ENCODE measurements at places on chromosomes 1 and 21.
A peak's percentile ranks its signal among the peaks of the same experiment; 100 is the strongest.

GRCh38 chr1:160935527-160936258 is 18.9 kb downstream of the ITLN2 start:
- no peak for DNase-seq

DNA sequence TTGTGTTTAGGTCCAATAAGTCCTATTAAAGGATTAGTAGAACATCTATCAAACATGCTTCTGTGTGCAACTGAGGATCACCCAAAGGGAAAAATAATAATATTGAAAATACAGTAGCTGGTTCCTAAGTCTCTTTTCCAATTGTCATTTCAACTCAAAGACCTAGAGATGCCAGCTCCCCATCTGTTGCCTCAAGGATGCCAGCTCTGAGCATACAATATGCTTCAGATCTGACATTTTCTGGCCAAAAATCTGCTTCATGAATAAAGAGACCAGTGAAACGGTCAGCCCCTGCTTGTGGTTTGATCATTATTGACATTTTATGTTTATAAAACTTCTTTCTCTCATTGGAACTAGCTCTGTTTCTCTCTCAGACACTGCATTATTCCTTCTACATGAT is 72.9 kb downstream of the CCDC185 start:
- no peak for DNase-seq

DNA sequence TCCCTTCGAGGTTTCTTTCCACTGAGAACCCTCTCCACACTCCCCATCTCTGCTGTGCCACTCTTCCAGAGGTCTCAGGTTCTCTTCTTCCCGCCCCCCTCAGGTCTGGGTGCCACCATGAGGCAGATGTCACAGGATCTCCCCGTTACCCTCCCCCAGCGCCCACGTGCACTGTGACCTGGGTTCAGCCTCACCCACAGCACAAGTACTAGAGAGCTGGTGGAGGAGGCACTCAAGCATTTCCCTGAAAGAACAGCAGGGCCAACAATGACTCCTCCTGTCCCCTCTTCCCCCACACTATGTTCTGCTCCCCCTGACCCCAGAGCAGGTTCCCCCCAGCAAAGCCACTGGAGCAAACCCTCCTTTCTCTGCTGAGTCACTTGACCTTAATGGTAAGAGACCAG is 14.3 kb downstream of the PLEKHA6 start:
- DNase-seq = no peak

DNA sequence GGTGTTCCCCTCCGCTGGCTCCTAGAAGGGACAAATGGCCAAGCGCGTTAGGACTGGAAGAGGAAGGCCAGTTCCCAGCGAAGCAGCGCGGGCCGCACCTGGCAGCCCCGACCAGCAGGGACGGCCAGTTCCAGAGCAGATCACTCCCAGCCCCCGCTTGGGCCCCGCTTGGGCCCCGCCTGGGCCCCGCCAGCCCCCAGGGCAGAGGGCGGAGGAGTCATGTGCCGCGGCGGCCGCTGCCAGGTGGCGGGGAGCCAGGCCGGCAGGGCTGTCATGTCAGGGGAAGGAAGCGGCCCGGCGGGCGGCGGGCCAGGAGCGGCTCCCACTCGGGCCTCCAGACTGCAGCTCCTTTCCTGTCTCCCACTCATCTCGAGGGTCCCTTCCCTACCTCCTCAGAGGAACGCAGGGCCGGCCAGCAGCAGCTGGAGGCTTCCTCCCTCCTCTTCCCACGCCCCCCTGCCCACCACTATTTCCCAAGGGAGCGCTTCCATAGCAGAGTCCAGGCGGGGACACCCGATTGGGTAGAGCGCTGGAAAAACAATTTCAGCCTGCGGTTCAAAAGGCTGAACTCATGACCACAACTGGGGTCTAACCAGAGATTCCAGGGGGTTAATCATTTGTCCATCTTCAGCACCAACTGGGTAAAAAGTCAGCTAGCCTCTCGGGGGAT is 16.5 kb downstream of the ZNF697 start:
- DNase-seq = peak; percentile 88

- no peak for DNase-seq
Observed at GRCh38 chr1:84450910-84451309, 28.2 kb upstream of the RPF1 start.

GRCh38 chr21:26659182-26659581 is 86.1 kb upstream of the CYYR1 start:
- DNase-seq = no peak

GRCh38 chr1:38133304-38133703 is 86.7 kb upstream of the POU3F1 start:
- no peak for DNase-seq

- DNase-seq = no peak
Observed at GRCh38 chr21:45281411-45282282, 6.0 kb downstream of the POFUT2 start.

GRCh38 chr1:185479796-185480195 is 162.8 kb upstream of the IVNS1ABP start:
- no peak for DNase-seq

- no peak for DNase-seq
Observed at GRCh38 chr1:38940339-38941047, 1.1 kb downstream of the RHBDL2 start.

DNA sequence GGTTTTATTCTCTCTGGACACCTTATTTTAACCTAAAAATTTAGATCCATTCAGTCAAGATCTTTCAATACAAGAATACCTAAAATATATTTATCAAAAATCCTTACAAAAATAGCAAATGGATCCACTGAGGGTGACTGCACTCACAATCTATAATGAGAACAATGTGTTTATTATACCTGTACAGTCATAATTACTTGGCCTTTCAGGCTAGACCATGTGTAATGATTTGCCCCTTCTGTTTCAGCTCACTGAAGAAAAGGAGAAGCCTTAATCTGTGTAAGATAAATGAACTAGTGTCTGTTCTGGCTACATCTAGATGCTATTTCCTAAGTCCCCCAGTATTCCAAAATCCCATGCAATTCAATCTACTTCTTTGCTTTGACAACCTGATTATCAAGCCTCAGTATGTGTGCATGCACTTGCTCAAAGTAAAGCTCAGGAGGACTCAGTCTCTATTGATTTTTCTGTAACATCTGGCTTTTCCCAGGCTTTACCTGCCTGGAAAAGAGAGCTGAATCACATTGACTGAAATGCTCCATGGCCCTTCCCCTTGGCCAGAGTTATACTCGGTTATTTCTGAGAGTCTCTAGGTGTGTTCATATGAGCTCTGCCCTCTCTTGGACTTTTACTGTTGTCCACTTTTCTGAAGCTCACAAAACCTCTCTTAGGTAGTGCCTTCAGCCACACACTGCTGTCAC is 27.6 kb downstream of the CRP start:
- no peak for DNase-seq

DNA sequence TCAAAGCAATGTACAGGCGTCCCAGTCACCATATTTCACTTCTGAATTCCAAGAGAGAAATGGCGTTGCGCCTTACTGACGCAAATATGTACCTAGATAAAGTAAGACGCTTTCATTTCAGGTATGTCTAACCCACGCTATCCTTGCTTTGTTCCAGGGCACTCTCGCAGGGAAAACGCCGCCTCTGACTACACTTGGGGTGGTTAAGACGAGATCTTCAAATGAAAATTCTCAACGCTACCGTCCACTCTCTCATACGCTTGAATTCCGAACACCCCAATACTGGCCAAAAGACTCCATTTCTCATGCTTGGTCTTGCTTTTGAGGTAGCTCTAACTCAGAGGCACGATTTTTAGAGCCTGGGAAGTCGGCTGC is 736 bp upstream of the ZMPSTE24 start:
- no peak for DNase-seq

GRCh38 chr1:247548769-247549182 is at the start of gene GCSAML:
Gene GCSAML, plus strand, starts transcription at chr1:247549134. Its CDS starts 58 bp downstream, at chr1:247549192.
- DNase-seq = no peak

GRCh38 chr1:219041141-219041540 is 132.5 kb upstream of the LYPLAL1 start:
- peak; percentile 5 for DNase-seq

- peak; percentile 22 for DNase-seq
Observed at GRCh38 chr1:26094677-26095383, 16.8 kb upstream of the PDIK1L start.

DNA sequence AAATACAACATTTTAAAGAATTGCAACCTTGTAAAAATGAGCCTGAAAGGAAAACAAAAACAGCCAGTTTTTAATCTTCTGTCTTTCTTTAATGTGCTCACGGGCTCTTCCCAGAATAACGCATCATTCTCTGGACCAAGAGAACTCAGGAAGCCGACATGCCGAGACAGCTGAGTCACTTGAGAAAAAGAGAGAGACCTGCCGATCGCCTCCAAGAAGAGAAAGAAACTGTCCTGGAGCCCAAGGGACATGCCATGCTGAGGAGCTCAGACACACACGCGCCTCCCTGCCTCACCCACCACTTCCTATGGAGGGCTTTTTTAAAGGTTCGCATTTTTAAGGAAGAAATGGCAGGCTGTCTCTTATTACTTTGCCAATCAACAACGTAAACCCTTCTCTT is 176.4 kb downstream of the ZNF281 start:
- peak; percentile 14 for DNase-seq

DNA sequence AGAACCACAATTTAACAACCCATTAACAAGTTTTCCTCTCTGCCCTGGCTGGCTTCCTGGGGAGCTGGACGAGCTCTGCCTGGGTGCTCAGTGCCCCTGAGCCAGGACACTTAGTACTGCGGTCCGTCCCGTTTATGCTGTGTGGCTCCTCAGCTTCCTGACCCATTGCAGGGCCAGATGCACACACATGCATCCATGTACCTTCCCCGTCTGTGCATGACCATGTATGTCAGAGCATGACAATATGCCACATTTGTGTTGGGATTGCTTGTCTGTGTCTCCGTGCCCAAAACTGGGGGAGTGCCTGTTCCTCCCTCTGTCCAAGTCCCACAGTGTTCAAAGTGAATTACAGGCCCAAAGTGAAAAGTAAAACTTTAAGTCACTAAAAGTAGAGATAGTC is 9.7 kb upstream of the TFF3 start:
- DNase-seq = no peak

- no peak for DNase-seq
Observed at GRCh38 chr21:15252431-15252830, 187.6 kb upstream of the NRIP1 start.

DNA sequence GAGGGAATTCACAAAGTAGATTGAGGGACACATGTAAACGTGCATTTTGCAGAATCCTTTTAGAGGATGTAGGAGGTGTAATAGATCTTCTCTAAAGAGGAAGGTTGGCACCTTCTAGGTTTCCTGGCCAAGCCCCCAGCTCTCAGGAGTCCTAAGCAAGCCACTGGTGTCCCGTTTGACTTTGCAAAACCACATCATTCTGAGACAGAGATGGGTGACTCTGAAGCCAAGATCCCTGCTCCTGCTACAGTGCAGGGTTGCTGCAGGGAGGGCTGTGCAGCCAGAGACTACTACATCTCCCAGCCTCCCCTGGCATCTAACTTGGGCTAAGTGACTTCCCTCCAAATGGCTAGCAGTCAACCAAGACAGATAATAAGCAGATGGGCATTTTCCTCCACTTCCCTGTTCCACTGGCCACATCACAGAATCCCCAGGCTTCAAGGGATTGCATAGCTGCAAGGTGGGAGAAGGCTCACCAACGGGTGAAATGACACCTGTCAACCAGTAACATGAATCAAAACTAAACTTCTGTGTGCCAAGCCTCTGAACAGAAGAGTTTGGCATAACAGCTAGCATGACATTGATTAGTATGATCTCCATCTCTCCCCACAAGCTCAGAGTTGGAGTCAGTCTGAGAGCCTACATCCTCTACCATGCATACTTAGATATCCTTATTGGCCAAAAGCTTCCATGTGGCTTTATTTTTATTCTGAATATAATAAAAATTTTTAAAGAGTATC is 129.6 kb upstream of the COA6 start:
- no peak for DNase-seq

DNA sequence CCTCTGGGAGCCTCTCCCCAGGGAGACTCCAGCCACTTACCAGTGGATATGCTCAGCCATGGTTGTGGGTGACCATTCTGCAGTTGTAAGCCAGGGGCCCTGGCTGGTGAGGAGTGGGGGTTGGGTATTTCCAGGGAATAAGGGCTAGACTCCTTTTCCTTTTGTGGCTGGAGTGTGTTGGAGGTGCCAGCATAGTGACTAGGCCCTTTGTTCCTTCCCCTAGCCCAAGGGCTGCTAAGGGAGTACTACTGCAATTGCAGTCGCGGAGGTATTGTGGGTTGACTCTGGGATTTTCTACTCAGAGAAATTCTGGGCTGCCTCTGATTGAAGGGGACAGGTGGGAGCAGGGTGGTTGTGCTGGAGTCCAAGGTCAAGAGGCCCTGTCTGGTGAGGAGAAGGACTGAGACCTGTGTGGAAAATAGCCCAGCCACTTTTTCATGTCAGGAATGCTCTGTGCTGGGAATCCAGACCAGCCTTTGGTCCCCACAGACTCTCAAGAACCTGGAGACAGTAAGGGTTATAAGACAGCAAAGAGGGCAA is 43.1 kb downstream of the MROH9 start:
- DNase-seq = no peak

- no peak for DNase-seq
Observed at GRCh38 chr1:156863631-156864030, 3.0 kb downstream of the NTRK1 start.

DNA sequence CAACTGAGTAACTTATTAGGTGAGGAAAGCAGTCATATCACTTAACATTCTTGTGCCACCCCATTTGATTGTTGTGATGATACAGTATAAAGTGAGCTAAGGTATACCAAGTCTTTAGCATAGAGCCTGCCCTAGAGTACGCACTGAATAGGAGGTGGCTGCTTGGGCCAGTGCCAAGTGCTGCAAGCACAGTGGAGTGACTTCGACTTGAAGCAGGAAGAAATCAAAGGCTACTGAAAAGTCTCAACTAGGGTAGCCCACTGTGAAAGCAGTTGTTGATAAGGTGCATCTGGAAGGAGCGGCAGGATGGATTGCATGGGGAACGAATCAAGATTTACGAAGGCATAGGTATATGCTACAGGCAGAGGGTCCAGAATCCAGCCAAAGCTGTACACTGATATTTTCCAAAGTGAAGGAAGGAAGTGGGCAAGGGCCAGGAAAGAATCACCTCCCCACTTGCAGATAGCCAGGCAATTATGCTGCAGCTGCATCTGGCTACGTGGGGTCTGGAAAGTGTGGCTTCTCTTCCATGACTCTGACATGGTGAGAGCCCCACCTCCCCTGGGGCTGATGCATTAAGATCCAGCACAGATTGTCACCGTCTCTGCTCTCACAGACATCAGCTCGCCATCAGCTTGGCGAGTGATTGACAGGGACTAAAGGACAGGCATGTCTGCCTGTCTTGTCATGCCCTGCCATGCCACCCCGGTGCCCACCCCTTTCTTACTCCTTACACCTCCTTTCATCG is 287.0 kb upstream of the PLXNA2 start:
- DNase-seq = no peak

All from AG08395 (cell line).